ENCODE measurements at places on chromosomes 3 and 15.

DNA sequence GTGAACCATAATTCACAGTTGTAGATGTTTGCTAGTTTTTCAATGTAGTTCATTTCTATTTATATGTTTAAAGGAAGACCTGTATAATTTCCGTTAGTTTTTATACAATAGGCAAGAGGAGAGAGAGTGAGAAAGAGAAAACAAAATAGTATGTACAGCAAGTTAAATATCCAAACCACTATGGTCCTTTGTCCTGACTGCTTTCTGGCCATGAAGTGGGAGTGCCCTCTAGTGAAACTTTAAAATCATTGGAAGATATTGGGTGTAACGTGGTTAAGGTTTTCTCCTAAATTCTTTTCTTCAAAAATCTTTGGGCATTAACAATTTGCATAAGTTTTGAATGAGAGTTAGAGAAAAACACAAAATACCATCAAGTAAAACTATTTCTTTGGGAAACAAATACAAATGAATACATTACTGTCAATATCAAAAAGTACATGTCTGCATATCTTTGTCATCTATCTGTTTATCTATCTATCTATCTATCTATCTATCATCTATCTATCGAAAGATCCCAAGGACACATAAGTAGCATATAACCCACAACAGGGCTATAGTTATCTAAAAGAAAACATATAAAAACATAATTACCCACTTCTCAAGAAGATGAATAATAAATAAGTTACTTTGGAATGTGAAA lies 534.6 kb upstream of the ATP11B start:
- DNase-seq: no peak

DNA sequence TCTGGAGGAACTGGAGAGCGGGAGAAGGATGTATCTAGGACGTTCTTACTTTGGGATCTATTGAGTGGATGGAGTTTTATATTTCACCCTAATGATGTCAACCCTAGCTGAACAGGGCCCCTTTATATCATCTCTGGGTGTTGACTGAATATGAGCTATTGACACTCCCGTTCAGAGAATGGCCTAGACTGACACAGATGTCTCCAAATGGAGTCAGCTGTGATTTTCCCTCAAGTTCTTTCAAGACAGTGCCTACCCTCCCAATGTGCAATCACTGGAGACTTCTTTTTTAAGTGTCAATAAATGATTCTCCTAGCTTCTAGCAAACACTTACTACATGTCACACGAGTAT lies 63.8 kb downstream of the FRMD4B start:
- no peak for DNase-seq

DNA sequence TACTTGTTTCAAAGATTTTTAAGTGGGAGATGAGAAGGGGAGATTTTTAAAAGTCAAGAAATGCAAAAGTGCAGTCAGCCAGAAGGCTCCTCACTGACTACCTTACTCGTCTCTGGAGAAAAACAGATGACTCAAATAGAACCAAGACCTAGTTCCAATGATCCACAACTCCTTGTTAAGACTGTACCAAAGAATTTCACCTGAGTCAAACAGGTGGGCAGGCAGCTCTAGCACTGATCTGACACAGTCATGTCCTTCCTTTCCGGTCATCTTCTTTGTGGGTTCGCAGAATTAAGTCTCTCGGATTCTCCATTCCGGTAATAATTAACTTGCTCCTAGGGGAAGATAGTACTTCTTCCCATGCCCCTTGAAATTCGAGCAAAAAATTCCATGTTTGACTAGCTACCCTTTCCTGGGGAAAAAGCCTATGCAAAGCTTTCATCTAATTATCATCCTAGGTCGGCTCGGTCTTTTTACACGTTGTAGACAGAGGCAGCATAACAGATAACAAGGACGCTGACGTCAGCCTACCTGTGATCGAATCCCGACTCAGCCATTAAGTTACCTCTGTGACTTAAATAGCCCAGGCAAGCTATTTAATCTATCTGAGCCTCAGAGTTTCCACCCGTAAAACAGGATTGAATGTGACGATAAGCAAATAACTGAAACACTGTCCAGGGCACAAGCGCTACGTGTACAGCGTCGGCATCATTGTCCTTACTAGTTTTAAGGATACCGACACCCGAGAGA lies 758 bp downstream of the SELENOK start:
- DNase-seq: no peak

DNA sequence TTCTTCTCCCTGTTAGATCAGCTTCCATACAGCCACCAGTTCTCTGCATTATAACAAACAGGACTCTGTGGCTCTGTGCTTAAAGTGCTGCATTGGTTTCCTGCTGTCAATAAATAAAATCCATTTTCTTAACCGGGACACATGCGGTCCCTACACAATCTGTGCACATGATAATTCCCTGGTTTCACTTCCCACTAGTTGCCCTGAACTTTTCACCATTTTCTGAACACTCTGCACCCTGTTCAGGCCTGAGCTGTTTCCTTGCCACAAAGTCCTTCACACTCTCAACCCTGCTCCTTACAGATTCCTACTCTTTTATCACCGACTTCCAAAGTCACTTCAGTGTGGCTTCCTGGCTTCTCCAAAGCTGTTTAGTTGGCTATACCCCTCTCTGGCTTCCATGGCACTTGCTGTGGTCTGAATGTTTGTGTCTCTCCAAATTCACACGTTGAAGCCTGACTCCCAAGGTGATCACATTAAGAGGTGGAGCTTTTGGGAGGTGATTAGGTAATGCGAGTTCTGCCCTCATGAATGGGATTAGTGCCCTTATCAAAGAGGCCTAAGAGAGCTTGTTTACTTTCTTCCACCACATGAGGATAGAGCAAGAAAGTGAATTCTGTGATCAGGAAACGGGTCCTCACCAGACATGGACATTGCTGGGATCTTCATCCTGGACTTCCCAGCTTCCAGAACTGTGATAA lies 233.4 kb downstream of the CHST2 start:
- DNase-seq: no peak
